ENCODE measurements at places on chromosomes 7 and 10.

- DNase-seq = no peak
Measured at GRCh38 chr7:117112640-117113039, 159.3 kb downstream of the ST7 start.

GRCh38 chr7:120538335-120538734 lies 265.4 kb downstream of the KCND2 start:
- DNase-seq = no peak

DNA sequence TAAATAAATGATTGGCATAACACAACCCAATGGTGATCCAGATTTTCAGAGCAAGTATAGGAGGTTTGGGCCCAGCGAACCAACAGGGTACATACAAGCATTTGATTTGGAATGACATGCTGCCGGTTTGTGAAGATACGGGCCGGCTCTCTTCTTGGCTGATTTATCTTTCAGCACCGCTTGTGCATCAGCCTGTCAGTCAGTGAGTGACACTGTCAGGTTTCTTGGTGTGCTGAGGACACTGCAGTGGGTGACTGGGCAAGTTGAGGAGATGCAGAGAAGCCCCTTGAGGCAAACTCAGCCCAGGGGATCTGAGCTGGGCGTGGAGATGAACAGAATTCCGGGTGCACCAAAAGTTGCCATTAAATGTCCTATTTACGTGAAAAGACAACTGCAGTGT lies 194.5 kb downstream of the SNX10 start:
- DNase-seq = no peak

GRCh38 chr10:104897696-104898095 lies 256.6 kb downstream of the SORCS3 start:
- no peak for DNase-seq

DNA sequence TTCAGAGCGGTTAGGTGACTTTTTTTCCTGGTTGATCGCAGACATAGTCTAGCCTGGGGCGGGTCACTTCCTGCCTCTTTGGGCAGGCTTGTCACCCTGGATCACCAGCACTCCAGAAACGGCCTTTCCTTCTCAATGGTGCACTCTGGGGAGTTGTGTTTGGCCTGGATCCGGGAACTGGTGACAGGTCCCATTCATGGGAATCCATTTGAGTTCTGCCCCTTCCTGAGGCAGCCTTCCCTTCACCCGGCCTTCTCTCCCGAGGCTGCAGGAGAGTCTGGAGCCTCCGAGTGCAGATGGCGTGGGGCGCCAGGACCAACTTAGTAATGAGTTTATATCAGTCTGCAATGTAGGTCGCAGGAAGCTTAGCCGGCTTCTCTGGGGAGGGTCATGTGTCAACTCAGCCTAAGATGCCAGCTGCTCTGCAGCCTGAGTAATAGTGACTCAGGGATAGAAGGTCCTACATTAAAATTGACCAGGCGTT lies 54.2 kb downstream of the TACR2 start:
- DNase-seq = peak; percentile 26

GRCh38 chr10:13593535-13593934 lies 6.8 kb downstream of the PRPF18 start:
- no peak for DNase-seq

GRCh38 chr7:94492601-94493000 lies 17.0 kb upstream of the CASD1 start:
- no peak for DNase-seq

DNA sequence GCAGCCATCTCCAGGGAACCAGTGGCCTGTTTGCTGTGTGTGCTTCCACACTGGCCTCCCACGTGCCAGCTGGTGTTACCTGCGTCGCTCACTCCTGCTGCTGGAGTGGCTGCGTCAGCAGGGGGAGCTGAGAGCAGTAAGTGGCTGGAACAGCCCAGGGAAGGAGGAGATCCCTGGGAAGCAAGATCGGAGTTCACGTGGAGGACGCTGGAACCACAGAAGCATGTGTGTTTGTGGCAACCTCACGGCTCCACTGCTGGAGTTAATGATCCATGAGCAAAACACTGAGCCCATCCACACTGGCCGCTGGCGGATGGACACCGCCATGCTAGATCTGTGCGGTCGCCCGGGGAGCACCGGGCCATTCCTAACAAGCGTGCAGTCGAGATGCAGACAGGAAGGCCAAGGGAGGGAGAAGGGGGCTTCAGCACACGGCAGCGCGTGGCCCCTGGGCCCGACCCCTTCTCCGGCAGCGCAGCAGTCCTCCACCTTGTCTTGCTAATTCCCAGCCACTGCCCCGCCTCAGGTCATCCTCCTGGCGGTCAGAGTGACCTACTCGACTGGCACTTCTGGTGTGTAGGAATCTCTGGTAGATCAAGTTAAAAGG lies 68.5 kb upstream of the EEPD1 start:
- DNase-seq = no peak

DNA sequence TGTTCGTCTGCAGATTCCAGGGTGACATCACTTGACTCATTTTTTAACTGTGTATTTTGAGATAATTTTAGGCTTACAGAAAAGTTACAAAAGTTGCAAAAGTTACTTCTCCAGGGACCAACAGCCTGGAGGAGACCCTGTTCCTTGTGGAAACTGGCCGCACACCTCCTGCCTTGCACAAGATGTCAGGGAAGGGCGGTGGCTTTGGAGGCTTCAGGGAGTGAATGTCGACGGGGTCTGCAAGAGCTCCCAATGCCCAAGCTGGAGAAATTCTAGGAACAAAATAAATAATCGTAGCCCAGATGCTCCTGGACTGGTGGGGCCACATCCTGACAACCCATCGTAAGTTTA lies 62.2 kb upstream of the FAM20C start:
- DNase-seq = no peak
